ENCODE measurements at places on chromosomes 2 and 18.
A peak's percentile ranks its signal among the peaks of the same experiment; 100 is the strongest.

- DNase-seq, result peak; percentile 7
Observed at GRCh38 chr2:234251326-234252271, 201.1 kb downstream of the SPP2 start.

DNA sequence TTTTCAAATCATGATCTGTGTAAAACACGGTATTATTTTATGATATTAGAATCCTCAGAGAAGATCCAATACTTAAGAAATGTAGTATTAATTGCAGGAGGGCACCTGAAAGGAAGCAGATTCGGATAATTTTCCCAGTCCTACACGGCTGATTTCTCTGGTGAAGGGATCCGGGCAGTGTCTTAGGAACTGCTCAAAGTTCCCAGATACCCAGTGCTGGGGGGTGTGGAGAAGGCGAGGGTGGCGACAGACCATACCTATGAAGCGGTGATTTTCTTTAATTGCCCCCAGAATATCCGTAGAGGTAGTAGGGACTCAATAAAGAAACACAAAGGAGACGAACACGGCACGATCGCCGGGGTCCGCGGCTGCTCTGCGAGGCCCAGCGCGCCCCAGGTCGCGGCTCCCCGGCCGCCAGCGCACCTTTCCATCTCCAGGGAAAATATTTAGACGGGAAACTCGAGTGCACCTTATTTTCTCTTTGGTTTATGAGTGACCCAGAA lies 1.4 kb upstream of the SOX11 start:
- DNase-seq, result no peak

DNA sequence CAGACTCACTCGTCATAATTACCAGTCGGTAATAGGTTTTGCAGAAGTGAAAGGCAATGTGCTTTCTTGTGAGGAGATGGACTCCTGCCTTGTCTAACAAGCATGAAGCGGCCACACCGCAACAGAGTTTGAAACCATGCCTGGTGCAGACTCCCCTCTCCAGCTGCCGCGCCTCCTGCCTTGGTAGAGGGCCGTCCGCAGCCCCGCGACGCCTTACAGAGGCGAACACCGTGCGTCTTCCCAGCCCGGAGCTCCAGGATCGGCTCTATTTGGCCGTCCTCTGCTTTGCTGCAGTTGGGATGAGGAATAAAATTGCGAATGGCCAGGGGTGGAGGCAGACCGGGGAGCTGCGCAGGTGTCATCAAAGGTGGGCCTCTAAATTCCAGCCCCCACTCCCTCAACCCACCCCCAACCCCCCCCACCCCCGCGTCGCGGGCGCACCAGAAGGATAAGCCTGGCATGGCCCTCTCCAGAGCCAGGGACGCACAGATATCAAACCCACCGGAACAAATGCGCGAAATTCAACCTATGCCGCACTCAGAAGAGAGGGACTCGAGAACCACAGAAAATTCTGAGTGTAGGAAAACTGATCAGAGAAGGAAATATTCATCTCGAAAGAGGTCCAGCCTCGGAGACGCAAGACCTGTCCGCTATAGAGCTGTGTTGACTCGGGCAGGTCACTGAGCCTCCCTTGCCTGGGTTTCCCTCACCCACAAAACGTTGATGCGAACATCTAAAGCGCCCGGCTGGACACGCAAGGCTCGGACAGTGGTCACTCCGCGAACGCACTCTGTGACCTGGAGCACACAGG lies 1.1 kb downstream of the TRABD2A start:
- DNase-seq, result peak; percentile 42

DNA sequence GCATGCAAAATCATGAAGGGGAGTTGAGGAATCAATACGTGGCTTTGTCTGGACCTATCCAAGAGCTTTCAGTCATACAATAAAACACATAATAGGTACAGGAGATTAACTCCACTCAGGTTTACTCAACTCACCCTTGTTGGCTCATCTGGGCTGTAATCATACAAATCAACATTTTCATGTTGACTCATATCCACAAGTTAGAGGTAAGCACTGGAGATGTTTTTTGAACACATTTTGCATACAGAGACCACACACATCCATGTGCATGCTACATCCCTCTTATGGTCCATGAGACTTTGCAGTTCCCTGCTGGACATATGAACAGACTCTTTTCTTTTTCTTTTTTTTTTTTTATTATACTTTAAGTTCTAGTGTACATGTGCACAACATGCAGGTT lies 336.9 kb upstream of the PIK3C3 start:
- DNase-seq, result no peak

DNA sequence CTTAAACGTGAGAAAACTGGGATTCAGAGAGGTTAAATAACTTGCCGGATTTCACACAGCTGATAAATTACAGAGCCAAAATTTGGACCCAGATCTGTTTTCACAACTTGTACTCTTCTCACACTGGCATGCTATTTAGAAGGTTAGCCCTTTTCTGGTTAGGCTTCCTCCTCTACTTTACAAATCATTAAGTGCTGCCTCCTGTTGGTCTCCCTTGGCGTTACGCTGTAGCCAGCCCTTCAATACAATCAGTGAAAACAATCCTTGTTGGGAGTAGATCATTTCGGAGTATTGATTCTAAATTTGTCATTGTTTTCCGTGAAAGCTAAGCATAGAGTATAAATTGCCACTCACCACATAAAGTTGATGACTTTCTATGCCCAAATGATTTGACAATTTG lies 153.5 kb downstream of the ARHGAP15 start:
- DNase-seq, result peak; percentile 16

DNA sequence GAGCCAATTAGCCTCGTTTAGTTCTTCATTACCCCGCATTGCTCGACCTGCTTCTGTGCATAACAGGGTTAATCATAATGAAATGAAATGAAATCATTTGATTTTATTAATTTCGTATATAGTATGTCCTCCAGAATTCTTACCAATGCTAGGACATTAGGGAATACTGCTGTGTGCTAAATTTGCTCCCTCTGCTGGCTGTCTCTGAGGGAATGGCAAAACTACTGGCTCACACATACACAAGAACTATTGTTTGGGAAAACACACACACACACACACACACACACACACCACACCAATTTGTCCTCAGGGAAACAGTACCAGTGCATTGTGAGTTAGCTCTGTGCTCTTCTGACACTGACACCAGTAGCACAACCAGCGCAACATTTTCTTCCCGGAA lies 273.3 kb upstream of the TCF4 start:
- DNase-seq, result peak; percentile 16

DNA sequence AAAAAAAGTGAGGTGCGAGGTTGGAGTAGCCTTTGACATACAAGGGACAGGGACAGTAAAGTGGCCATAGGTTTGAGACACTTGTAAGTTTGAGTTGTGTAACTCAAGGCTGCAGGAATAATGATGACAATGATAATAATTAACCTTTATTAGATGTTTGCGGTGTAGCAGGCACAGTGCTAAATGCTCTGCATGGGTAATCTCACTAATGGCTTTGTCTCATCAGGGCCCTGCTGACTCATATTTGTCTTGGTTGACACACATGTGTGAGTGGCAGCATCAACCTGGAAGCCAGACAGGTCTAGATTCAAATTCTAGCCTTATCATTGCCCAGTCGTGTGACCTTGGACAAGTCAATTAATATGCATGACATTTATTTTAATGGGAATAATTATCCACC lies 126.2 kb downstream of the FSHR start:
- no peak for DNase-seq

DNA sequence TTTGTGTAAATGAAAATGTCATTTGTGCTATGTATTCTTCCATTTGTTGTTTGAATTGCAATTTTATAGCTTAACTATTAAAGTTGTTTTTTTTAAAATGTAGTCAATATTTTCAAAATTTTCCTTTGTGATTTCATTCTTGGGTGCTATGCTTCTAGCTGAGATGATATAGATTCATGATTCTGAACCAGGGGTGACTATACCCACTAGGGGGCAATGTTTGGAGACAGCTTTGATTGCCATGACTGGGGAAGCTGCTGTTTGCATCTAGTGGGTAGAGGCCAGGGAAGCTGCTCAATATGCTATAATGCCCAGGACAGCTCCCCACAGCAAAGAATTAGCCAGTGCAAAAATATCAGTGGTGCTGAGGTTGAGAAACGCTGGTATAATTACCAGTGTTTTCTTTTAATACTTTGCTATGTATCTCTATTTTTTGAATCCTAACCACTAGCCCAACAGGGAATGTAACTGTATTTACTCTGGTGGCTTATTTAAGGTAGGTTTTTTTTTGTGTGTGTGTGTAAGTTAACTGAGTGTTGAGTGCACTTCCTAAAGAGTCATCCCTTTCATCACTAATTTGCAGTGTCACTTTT lies 99.7 kb downstream of the MEP1B start:
- DNase-seq, result peak; percentile 65

DNA sequence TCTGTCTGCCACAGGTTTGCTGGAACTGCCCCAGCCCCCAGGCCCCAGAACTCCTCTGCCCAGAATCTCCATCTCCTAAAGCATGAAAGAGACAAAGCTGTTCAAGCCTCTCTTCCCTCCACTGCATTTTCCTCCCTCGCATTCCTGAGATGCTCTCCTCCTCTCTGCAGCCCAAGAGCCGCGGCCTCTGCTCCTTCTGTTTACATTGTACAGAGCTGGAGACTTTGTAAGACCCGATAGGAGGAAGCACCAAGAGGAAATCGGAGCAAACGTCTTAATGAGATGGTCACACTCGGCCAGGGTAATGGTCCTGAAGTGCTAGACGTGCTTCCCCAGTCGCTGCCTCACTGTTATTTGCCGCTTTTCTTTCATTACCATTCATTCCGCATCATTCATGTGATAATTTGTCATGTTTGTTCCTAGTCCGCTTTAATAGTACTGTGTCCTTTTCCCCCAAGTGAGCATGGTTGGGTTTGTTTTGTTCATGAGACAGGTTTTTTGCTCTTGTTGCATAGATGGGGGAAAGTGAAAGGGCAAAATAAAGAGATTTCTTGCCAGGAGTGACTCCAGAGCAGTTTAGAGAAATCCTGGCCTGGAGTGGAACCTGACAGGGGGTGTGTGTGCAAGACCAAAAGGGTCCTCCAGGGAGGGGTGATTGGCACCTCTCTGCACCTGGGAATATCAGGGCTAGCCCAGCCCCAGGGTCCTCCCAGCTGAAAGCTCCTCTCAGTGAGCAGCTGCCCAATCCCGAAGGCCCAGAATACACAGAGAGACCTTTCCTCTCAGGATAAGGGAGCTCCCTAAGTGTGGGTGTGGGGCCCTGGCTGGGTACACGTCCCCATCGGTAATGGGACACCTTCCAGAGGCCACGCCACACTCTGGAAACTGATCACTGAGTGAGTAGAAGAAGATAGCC lies 44.9 kb upstream of the ID2 start:
- no peak for DNase-seq

- peak; percentile 92 for DNase-seq
Observed at GRCh38 chr2:96528006-96528699, 8.4 kb upstream of the ARID5A start.

GRCh38 chr2:9666306-9666705 lies 35.5 kb upstream of the YWHAQ start:
- DNase-seq, result peak; percentile 32

DNA sequence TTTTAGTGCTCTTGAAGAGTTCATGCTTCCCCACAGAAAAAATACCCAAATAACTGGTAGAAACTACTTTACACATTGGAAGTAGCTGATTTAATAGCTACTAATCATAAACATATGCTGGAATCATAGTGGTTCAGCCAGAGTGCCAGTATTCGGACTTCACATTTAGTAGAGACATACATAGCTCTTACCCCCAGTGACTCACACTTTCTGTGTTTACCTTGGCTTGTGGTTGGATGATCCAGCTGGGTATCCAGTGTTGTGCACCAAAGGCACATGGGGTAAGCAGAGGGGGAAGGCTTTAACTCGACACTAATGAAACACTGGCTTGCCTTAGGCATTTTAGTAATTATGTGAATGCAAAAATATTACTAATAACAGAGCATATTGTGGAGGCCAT lies 18.1 kb downstream of the ARHGAP28 start:
- no peak for DNase-seq

All from suppressor macrophage treated with lipopolysaccharide for 4 hours (primary cell).